ENCODE measurements at places on chromosomes 3 and 15. TPM values are rescaled to one million over a fixed set of nuclear protein-coding genes. Genes with fewer than 3 reads are reported as not detected.

- no peak for DNase-seq
Observed at GRCh38 chr3:16189201-16189600, 14.7 kb downstream of the GALNT15 start.

Gene CCDC191
- 1.2 TPM for total RNA-seq

Gene USP3
- 61.2 TPM for total RNA-seq

Gene PDZRN3
- not detected for total RNA-seq

Gene NOX5
- total RNA-seq: not detected
